NCI-H2171 treated with DMSO at 0.1 percent for 48 hours (cell line): ENCODE measurements at places on chromosomes 4 and X.

- DNase-seq, result no peak
These were observed 39.5 kb upstream of the CLCN4 start for GRCh38 chrX:10117301-10117700.

DNA sequence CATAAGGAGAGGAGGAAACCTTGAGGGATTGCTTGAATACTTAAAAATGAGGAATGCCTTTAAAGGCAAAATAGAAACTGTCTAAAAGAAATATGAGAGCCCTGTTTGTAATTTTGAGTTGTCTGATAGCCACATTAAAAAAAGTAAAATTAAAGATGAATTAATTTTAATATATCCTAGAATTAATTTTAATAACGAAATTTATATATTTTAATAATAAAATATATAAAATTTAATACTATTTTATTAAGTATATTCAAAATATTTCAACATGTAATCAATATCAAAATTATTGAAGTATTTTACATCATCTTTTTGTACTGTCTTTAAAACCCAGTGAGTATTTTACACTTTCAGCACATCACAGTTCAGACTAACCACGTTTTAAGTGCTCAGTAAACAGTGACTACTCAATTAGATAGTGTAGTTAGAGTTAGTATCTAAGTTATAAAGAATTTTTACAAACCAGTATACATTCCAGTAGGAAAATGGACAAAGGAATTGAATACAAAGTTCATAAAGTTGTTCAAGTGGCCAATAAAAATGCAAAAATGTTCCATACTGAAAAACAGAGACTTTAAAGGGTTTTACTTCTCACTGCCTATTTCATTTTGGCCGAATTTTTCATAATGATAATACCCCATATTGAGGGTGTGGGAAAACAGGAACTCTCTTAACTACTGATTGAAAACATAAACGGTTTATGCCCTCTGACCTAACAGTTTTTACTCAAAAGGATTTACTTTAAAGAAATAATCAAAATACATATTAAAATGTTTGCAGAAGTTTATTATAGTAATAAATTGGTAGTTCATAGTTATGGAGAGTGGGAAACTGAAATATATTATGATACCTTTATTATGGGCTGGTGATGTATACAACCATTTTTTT lies 2.9 kb downstream of the SLC30A9 start:
- DNase-seq, result no peak

DNA sequence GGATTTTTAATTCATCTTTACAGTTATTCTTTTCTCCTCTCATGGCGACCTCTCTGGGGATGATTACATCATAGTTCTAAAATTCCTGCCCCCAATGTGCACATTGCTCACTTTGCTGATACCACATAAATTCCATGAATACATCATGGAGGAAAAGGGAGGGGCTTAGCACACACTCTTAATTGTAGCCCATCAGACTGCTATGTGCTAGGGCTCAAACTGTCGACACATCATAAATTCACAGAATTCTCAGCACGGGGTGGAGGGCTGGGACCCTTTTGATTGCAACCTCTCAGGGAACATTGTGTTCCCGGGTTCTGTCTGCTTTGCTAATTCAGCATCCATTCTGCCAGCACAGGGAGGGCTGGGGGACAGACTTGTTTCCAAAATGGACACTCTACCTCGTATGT lies 592.9 kb downstream of the BCOR start:
- no peak for DNase-seq

GRCh38 chr4:18167831-18168230 lies 146.3 kb upstream of the LCORL start:
- DNase-seq, result no peak

GRCh38 chr4:140834839-140835495 lies 78.8 kb upstream of the TBC1D9 start:
- DNase-seq, result no peak

DNA sequence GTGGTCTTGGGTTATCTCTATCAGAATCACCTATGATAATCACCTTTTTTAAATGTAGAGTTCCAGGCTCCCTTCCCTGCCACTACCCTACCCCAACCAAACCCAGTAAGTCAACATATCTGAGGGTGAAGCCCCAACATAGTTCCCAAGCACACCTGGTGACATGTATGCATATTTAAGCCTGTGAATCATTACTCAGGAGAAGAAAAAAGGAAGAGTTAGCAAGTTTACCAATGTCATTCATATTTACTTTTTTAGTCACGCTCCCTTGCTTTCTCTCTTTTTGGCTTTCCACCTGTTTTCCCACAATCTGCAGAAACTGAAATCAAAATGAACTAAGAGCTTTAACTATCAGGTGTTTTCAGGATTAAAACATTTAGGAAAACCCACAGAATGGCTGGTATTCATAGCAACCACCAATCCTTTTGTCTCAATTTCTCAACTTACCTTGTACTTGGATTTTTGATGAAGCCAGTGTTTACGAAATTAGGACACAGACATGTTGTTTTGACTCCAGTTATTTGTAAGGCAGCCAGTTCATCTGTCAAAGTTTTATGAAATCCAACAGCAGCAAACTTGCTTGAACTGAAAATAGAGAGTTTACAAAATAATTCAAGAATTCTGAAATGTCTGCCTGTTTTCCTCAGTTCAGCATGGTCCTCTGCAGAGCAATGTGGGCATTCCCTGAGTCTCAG lies 34.0 kb downstream of the HSD17B11 start:
- DNase-seq, result no peak

DNA sequence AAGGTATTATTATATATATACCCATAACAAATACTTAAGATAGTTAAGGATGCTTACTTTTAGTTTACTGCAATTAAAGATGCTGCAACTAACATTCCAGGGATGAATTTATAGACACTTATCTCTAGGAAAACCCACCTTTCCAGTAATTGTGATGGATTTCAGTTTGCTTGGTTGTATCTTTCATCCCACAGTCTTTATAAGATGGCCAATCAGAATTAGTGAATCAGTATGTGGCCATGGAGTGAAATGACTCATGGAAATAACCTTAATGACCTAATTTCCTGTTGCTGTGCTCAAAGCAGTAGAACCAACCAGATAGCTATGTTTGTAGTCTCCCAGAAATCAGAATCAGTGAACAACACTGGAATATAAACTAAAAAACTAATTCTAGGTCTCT lies 26.4 kb downstream of the MOSPD2 start:
- DNase-seq, result no peak

GRCh38 chr4:48943387-48943786 lies 36.8 kb upstream of the OCIAD2 start:
- no peak for DNase-seq

- no peak for DNase-seq
These were observed 18.7 kb downstream of the RELL1 start for GRCh38 chr4:37667197-37668100.

DNA sequence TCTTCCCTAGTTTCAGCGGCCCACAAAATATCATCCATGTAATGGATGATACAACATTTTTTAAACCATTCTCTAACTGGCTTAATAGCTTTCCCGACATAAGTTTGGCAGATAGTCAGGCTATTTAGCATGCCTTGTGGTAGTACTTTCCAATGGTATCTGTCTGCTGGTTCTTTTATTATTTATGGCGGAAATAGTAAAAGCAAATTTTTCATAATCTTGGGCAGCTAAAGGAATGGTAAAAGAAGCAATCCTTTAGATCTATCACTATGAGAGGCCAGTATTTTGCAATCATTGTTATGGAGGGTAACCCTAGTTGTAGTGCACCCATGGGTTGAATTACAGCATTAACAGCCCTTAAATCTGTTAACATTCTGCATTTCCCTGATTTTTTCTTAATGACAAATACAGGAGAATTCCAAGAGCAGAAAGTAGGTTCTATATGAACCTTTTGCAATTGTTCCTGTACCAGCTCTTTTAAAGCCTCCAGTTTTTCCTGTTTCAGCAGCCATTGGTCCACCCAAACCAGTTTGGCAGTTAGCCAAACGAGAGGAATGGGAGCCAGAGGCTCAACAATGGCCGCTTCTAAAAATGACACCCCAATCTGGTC lies 14.3 kb upstream of the HSD17B11 start:
- no peak for DNase-seq

DNA sequence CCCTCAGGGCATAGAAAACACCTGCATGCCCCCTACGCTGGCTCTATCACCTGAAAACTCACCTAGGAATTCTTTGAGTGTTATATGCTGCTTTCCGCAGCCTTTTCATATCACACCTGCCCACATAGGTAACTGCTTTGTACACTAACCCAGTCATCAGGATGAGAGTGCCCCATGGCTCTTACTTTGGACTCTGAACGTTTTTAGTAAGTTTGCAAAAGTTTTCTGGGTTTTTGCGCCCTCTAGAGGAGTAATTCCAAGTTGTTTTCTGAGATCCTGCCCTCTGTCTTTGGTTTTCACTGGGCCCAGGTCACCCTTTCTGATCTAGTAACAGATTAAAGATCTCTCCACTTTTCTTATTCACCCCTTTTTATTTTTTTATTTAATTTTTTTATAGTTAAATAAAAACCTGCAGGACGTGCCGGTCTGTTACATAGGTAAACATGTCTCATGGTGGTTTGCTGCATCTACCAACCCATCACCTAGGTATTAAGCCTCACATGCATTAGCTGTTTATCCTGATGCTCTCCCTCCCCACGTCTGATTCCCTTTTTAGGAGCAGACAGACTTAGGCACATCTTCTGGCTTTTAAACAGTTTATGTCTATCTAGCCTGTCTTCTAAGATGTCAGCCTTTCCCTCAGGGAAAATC lies 139.2 kb downstream of the NWD2 start:
- no peak for DNase-seq

DNA sequence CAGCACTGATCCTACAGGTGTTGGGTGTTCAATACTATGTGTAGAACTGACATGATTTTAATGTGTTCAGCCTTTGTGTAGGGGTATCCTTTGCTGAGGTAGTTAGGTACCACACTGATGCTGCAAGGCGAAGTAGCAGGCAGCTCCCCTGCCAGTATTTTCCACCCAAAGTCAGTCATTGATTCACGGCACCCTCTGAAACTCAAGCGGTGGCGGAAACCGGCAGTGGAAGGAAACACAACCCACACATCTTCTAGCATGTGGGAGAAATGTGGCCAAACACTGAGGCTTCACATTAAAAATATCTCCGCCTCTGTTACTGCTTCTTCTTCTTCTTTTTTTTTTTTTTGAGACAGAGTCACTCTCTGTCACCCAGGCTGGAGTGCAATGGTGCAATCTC lies 126.3 kb downstream of the AASDH start:
- no peak for DNase-seq

DNA sequence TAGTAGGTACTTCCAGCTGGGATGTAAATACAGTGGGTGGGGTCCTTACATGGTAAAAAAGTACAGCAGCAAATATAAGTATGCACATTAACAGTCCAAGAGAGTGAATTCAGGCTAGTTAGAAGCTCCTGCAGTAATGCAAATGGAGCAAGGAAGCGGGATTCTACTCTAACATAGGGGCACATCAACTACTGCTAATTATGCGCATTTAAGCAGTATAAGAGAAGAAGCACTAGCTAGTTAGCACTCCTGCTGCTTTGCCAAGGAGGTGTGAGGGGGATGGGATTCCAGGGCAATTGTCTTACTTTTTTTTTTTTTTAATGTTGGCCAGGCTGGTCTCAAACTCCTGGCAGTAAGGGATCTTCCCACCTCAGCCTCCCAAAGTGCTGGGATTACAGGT lies 284.1 kb downstream of the CHIC1 start:
- DNase-seq, result no peak

DNA sequence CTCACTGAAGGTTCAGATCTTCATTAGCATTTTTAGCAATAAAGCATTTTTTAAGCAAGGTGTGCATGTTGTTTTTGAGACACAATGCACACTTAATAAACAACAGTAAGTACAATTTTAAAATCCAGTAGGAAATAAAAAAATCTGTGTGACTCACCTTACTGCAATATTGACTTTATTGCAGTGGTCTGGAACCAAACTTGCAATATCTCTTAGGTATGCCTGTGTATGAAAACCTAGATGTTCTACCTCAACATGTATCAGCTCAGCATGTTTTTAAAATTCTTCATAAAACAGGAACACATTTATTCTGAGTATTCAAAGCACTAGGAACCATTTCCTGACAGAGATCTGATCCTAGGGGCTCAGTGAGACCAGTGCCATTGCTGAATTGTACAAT lies 26.7 kb downstream of the NR0B1 start:
- no peak for DNase-seq

GRCh38 chr4:6916587-6917460 lies 7.2 kb downstream of the TBC1D14 start:
- peak; percentile 5 for DNase-seq

GRCh38 chrX:54978448-54978847 lies 15.5 kb downstream of the PFKFB1 start:
- DNase-seq, result no peak

DNA sequence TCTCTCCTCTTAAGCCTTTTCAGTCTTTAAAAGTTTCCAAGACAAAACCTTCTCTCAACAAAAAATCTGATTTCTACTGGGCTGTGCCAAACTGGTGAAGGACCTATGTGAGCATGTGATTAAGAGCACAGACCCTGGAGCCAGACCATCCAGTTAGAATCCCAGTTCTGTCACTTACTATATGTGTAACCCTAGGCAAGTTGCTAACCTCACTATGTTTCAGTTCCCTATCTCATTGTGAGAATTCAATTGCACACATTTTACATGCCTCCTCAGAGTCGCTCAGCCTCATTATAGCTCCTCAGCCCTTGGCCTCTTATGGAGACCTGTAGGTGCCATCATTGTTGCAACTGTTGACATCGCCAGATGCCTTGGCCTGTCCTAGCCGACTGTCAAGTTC lies 54.1 kb upstream of the VEGFD start:
- no peak for DNase-seq

DNA sequence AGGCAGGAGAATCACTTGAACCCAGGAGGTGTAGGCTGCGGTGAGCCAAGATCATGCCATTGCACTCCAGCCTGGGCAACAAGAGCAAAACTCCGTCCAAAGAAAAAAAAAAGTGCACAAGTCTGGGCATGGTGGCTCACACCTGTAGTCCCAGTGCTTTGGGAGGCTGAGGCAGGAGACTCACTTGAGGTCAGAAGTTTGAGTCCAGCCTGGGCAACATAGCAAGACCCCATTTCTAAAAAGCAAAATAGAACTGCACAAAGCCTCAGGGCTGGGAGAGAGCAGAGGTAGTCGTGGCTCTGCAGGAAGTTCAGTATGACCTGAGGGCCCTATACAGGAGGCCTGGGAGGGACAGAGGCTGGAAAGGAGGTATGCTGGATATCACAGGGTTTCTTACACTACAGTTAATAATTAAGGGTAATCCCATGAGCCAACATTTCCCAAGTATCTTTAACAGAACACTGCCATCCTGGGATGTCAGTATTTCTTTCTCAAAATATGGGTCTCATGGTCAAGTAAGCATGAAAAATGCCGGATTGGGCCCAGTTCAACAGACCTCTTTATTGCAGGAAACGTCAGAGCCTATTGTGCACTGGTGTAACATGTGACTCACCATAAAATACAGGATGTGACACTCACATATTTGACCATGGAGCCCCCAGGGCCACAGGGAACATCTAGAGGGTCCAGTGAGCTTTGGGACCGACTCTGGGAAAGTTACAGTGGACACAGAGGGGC lies 37.8 kb downstream of the ACSL1 start:
- no peak for DNase-seq

- no peak for DNase-seq
These were observed 24.8 kb downstream of the CDKN2AIP start for GRCh38 chr4:183469285-183469684.

GRCh38 chr4:125387770-125388169 lies 73.0 kb downstream of the FAT4 start:
- no peak for DNase-seq

- peak; percentile 24 for DNase-seq
These were observed 43.9 kb upstream of the HMX1 start for GRCh38 chr4:8915201-8916200.
